ENCODE measurements at places on chromosomes 16 and 17. TPM values are rescaled to one million over a fixed set of nuclear protein-coding genes. Genes with fewer than 3 reads are reported as not detected.

TBC1D3H gene
- total RNA-seq: 2.6 TPM

TCAP gene
- total RNA-seq: 2.7 TPM

TMEM100 gene
- not detected for total RNA-seq

ZFP3 gene
- 7.3 TPM for total RNA-seq

COPRS gene
- total RNA-seq: 12.6 TPM

CDT1 gene
- 140 TPM for total RNA-seq

NPIPA2 gene
- 2.6 TPM for total RNA-seq

CASKIN2 gene
- total RNA-seq: 0.72 TPM

ASPHD1 gene
- 0.42 TPM for total RNA-seq

TPSG1 gene
- total RNA-seq: not detected

STAC2 gene
- not detected for total RNA-seq

ENPP7 gene
- total RNA-seq: not detected

SCARF1 gene
- 6.5 TPM for total RNA-seq

EVI2A gene
- 78.3 TPM for total RNA-seq

HS3ST3A1 gene
- not detected for total RNA-seq

CA10 gene
- total RNA-seq: 0.20 TPM

TNFRSF17 gene
- not detected for total RNA-seq

MT1F gene
- total RNA-seq: 24.1 TPM

CD300LB gene
- total RNA-seq: not detected

ZNF213 gene
- total RNA-seq: 12.9 TPM

MT1A gene
- not detected for total RNA-seq

ZNF594 gene
- total RNA-seq: 17.5 TPM

OR2C1 gene
- not detected for total RNA-seq

CALB2 gene
- total RNA-seq: not detected

RAB37 gene
- total RNA-seq: 27.5 TPM

DNAI2 gene
- 1.2 TPM for total RNA-seq

DUS2 gene
- 25.2 TPM for total RNA-seq

PRSS22 gene
- not detected for total RNA-seq

LRRC37A gene
- total RNA-seq: 7.6 TPM

NTN3 gene
- not detected for total RNA-seq

PRSS33 gene
- total RNA-seq: 0.36 TPM

NPIPA3 gene
- total RNA-seq: 1.5 TPM

OR4D1 gene
- total RNA-seq: 0.65 TPM

LPCAT2 gene
- total RNA-seq: 1.4 TPM

KRT40 gene
- total RNA-seq: not detected

TNRC6A gene
- 53.1 TPM for total RNA-seq

NEURL4 gene
- total RNA-seq: 58.6 TPM

ATP2A3 gene
- 297 TPM for total RNA-seq

CDRT4 gene
- 9.6 TPM for total RNA-seq

TLCD2 gene
- 0.20 TPM for total RNA-seq

NPTX1 gene
- 2.5 TPM for total RNA-seq

HOXB1 gene
- total RNA-seq: not detected

APOBR gene
- 26.1 TPM for total RNA-seq

RAMP2 gene
- not detected for total RNA-seq

SLC47A2 gene
- not detected for total RNA-seq

GDPD3 gene
- total RNA-seq: 14.3 TPM

ODAD4 gene
- 0.72 TPM for total RNA-seq

IRX5 gene
- not detected for total RNA-seq

PRSS36 gene
- 1.1 TPM for total RNA-seq

EFCAB5 gene
- 0.74 TPM for total RNA-seq

NHLRC4 gene
- 3.6 TPM for total RNA-seq

DRC3 gene
- total RNA-seq: 0.77 TPM

CLDN9 gene
- not detected for total RNA-seq

HOXB9 gene
- 0.11 TPM for total RNA-seq

UTS2R gene
- total RNA-seq: not detected

KRT12 gene
- not detected for total RNA-seq

NXN gene
- total RNA-seq: 0.22 TPM

SMPD3 gene
- 16.9 TPM for total RNA-seq

KRT32 gene
- total RNA-seq: not detected

MYL4 gene
- total RNA-seq: not detected

All from activated naive CD8-positive, alpha-beta T cell treated with anti-CD3 and anti-CD28 coated beads, Interleukin-2, amount 10 ng/mL, durations not matched to agents 7 days and 5 days (primary cell).